Inflammatory macrophage (primary cell): ENCODE measurements at places on chromosomes 5 and 9.
A peak's percentile ranks its signal among the peaks of the same experiment; 100 is the strongest.

DNA sequence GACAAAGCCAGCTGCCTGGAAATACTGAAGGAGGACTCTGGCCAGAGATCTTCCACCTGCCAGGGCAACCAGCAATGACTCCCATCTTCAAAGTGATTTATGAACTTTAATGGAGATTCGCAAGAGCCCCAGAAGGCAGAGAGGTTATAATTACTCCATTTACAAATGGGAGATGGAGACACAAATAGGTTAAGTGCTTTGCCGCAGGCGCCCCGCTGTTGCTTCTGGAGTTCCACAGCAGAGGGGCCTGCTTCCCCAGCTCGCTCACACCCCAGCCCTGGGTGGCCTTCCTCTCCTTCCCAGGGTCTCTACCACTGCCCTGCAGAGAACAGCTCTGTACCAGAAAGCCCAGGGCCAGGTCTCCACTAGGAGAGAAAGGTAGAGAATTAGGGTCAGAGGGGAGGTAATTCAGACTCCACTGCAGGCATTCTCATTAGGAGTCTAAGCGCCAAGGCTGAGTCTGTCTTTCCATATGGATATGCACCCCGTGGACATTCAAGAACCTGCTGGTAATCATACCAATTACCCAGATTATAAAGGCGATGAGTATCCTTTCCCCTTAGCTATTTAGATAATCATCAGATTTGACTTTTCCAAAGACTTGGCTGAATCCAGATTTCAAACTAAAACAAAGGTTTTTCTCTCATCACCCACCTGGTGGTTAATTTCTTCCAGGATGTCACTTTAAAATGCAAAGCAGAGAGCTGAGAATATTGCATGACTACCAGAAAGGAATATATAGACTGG lies 157.6 kb upstream of the TUT7 start:
- DNase-seq: no peak

DNA sequence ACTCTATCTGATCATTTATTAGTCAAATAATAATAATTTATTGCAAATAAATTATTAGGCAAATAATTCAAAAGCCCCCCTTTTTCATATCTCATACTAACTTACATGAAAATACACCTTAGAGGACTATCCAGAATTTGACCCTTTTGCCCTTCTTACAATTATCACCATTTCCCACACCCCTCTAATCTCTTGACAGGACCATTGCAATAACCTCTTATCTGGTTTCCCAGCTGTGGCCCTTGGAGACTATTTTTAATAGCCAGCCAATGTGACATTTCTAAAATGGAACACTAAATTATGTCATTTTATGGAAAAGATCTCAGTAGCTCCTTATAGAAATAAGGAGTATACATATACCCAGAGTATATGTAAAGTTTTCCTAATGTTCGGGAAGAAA lies 588.4 kb upstream of the COX7C start:
- no peak for DNase-seq

GRCh38 chr9:131262327-131263032 lies 13.8 kb downstream of the FAM78A start:
- peak; percentile 20 for DNase-seq

DNA sequence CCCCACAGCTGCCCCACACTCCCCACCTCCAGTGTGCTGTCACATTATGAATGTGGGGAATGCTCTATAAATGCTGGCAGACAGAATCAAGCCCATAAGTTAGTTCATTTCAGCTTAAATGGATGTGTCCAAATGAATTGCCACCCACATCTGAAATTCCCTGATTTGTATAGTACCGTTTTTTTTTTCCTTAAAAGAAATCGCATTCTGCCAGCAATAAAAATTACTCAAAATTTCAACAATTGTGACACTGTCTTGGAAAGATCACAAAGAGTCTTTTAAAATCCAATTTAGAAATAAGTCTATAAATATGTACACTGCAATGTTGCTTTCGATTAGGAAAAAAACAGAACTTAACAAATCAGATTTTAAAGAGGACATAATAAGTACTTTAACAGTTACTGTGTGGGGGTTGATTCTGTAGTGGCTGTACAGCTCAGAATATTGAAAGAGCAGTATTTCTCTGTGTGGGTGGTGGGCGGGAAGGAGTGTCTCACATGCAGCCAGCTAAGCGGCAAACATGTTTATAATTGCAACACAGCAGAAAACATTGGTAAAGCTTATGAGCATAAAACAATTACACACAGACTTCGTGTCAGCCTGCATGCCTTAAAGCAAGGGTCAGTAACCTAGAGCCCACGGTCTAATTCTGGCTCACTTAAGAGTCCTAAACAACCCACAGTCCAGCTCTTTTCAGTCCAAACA lies 24.9 kb upstream of the CSNK1G3 start:
- peak; percentile 89 for DNase-seq

GRCh38 chr5:133428072-133428660 lies 184.2 kb downstream of the FSTL4 start:
- DNase-seq: no peak

- no peak for DNase-seq
Measured at GRCh38 chr5:72255237-72255636, 64.8 kb downstream of the MRPS27 start.

DNA sequence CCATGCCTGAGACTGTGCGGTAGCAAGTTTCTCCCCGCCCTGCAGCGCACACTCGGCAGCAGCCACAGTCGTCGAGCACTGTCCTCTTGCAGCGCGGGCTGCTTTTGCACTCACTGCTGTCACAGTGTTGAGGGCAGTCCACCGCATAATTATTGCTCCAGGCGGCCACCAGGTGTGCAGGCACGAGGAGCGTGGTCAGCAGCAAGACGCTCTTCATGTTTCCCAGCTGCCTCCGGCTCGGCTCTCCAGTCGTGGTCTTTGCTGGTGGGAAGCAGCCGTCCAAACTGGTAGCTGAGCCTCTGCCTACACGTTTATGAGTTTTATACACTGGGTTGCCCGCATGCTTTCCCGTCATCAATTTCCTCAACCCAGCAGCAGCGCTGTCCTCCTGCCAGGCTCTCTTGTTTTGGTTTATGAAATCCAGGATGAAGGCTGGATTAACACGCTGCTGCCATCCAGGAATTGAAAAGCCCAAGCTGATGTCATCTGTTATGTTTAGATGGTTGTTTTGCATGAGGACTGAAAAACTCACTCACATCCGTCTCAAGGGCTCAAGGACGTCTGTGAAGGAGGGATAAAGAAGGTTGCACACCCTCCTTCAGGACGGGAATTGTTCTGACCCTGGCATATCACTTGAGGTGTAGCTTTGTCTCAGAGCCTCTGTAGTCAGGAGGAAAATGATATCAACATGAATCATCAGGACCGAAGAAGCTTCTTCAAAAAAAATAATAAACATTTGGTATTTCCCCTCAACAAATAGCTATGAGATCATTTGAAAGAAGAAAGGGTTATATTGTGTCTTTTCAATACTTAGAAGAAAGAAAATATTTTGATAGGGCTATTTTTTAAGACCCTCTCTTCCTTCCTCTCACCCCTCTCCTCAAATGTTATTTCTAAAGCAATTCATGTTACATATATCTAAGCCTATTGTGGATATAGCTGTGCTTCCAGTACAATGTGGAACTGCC lies at the start of gene ESM1:
ESM1 (minus strand) TSS at position 293 of the 968 bp plus-strand sequence; CDS start at position 217, 76 bp downstream.
- DNase-seq: no peak

GRCh38 chr9:110249603-110250002 lies 6.7 kb downstream of the TXN start:
- DNase-seq: no peak

DNA sequence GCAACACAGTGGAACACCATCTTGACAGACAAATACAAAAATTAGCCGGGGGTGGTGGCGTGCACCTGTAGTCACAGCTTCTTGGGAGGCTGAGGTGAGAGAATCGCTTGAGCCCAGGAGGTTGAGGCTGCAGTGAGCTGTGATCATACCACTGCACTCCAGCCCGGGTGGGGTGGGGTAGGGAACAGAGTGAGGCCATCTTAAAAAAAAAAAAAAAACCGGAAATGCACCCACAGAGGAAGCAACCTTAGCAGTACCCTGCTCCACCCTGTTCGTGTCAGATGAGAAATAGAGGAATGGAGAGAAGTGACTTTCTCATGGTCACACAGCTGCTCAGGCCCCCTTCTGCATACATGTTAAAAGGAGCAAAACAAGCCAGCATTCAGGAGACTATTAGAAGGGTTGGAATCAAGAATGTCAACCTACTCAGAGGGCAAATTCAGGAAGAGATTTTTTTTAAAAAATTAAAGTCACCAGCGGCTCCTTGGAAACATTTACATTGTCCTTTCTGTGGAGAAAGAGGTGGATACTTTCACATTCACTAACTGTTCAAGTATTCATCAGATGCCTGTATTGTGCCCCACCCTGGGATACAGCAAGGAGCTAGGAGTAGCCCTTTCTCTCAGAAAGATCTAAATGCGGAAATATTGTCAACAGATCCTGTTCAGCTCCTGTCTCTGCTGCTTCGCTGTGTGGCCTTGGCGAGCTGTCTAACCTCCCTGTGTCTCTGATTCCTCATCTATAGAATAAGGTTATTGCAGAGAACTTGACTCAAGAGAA lies 41.0 kb downstream of the CYFIP2 start:
- peak; percentile 6 for DNase-seq
